ENCODE measurements at places on chromosomes 4 and X.

DNA sequence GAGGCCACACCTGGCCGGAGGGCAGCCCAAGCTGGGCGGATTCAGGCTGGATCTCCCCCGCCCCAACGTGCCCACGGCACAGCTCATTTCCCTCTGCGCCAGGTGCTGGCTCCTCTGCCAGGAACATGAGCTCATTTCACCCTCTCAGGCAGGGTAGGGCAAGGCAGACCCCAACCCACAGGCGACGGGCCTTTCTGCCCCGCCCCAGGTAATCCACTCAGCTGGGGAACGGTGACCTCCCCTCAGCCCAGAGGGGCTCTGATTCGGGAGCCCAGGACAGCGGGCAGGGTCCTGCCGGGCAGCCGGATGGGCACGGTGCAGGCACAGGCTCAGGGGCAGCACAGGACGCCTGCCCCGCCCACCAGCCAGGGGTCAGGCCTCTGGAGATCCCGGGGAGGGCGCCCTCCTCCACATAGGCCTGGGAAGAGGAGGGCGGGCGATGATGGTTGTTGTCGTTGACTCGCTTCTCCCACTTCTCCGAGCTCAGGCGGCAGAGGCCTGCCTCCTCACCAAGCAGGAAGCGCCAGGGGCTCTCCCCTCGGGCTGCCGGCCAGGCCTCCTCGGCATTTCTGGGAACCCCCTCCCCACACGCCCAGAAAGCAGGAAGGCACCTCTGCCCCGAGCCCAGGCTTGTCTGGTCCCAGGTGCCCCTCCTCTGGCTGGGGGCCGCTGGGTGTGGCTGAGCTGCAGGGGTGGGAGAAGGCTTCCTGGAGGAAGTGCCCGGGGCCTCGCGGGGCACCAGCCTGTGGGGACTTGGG is 31.1 kb downstream of the TACC3 start:
- peak; percentile 77 for DNase-seq

DNA sequence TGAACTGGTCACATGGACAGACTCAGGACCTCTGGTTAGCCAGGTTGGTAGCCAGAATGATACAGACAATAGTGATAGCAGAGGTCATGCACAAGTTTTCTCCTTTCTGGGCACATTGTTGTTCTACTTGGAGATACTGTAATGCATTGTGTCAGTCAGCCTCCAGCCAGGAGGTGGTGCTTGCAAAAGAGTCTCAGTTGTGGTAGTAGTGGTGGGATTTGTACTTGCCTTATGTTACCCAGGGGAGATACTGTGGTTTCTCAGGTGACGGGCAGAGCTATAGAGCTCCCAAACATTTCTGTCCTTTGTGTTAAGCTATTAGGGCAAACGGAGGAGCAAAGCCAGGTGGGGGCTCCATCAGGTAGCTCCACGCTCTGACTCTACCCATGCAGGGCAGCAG is 190.5 kb downstream of the STPG2 start:
- no peak for DNase-seq

DNA sequence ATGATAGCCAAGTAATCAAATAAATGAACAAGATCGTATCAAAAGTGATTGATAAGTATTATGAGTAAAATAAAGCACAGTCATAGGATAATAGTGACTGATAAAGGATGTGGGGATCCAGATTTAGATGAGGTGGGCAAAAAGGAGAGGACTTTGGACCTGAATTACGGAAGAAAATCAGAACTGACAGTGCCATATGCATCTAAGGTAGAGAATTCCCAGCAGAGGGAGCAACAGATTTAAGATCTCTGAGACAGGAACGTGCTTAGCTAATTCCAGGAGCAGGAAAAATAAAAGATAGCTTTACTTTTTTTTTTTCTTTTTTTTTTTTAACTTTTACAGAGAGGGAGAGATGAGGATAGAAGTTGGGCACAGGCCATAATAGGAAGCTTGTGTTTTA is 189.9 kb downstream of the NWD2 start:
- no peak for DNase-seq

DNA sequence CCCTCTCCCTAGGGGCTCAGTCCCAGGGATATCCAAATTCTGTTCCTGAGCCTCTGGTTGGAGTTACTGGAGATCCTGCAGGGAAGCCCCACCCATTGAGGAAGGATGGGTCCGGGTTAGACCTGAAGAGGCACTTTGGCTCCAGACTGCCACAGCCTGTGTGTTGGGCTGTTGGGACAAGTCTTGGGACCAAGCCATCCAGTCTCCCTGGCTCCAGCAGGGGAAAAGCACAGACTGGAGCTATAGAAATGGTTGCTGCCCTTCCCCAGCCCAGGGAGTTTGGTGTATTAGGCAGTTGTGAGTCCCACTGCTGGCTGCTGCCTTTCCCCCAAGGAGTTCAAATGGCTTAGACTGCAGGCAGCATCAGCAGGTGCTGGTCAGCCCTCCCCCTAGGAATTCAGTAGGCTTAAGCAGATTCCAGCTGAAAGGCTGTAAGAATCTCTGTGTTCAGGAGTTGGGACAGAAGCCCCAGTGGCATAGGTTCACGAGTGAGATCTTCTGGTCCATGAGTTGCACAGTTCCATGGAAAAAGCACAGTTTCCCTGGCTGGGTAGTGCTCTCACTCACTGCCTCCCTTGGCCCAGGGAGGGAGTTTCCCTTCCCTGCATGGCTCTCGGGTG is 344.0 kb upstream of the EPHA5 start:
- no peak for DNase-seq

GRCh38 chr4:121674696-121675095 is 22.1 kb downstream of the ANXA5 start:
- no peak for DNase-seq

GRCh38 chrX:45697591-45697990 is 496.9 kb upstream of the DIPK2B start:
- peak; percentile 62 for DNase-seq
